ENCODE measurements at places on chromosomes 6 and 20.

DNA sequence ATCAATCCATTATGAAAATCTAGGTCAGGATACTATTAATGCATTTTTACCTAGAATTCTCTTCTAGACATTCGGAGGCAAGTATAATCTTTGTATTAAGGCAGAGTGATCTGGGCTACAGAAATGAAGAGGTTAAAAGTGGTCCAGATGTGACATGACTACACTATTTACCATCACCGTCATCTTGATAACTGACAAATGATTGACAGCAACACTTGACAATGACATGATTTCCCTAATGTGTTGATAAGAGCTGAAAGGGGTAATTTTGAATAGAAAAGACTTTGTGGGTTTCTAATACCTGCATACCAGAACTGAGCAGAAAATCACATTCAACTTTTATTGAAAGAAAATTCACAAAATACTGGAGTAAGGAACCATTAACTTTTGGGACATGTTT is 718.9 kb upstream of the MAP3K7 start:
- no peak for DNase-seq

- no peak for DNase-seq
Observed at GRCh38 chr20:60559462-60559861, 601.2 kb downstream of the CDH26 start.

DNA sequence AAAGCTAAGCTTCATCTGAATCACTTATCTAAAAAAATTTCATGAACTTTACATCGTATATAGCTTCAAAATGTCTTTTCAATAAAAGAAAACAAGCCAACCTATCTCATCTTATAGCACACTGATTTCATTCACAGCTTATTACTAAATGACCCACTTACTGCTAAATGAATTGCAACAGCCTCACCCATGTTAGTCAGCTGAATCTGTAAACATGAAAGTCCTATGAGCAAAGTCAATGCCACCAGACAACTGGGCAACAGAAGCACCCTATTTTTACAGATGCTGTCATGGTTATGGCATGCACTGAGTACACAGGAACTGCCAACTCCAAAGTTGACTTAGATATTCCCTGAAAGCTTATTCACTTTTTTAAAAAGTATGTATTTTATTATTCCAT is 41.2 kb upstream of the DST start:
- no peak for DNase-seq

DNA sequence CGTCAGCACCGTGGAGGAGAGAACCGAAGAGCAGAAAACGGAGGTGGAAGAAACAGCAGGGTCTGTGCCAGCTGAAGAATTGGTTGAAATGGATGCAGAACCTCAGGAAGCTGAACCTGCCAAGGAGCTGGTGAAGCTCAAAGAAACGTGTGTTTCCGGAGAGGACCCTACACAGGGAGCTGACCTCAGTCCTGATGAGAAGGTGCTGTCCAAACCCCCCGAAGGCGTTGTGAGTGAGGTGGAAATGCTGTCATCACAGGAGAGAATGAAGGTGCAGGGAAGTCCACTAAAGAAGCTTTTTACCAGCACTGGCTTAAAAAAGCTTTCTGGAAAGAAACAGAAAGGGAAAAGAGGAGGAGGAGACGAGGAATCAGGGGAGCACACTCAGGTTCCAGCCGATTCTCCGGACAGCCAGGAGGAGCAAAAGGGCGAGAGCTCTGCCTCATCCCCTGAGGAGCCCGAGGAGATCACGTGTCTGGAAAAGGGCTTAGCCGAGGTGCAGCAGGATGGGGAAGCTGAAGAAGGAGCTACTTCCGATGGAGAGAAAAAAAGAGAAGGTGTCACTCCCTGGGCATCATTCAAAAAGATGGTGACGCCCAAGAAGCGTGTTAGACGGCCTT is 41.6 kb downstream of the ZBTB2 start:
- DNase-seq, result no peak

DNA sequence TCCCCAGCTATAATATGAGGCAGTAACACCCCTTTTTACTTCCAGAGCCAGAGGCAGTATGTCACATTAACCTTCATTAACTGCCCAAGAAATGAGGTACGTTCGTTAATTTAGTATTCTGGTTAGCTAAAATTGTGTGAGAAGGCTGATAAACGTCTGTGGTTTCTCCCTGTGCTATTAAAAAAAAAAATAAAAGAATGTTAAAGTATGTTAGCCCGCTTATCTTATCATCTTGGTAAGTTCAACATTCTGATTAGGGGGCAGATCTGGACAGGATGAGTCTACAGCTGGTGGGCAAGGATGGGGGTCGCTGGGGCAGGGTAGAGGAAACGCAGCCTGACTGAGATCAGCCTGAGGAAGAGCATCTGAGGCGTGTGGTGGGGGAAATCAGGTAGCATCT is 154.0 kb downstream of the PRL start:
- no peak for DNase-seq

- DNase-seq, result no peak
Observed at GRCh38 chr6:161344626-161345025, 70.8 kb upstream of the AGPAT4 start.

DNA sequence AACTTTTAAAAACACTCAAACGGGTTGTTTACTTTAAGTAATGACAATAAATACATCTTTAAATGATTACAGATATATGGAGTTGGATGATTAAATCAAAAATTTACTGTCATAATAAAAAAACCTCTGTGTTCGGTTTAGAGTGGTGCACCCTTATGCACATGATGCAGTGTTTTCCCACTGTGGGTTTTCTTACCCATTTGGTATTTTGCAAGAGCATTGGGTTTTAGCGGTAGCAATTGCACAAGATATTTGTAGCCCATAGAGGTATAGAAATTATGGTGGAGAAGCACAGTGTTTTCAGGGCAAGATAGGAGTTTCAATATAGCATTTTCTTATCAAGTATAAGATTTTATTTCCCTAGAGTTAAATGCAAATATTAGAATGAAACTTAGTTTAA is 410.8 kb upstream of the PLCB4 start:
- no peak for DNase-seq

- no peak for DNase-seq
Observed at GRCh38 chr6:64520050-64520449, 884.4 kb downstream of the PHF3 start.

DNA sequence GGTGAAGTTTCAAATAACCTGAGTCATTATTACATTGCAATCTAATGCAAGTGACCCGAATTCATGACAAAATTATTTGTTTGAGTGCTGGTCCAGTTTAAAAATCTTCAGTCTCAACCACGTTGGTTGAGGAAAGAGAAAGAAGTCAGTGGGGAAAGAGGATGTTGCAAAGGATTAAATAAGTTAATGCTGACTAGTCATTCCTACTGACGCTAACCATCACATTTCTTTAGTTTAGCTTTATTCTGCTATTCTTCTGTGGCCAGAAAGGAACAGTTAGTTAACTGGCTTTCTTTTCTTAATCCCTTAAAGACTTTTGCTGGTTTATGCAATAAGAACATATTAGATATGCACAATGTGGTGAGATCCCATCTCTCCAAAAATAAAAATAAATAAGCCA is 143.8 kb upstream of the FAM83B start:
- DNase-seq, result no peak

GRCh38 chr6:16003197-16003491 is 125.7 kb upstream of the MYLIP start:
- no peak for DNase-seq

GRCh38 chr6:14211562-14211942 is 94.0 kb downstream of the CD83 start:
- DNase-seq, result peak; percentile 48

GRCh38 chr20:7305976-7306375 is 538.5 kb downstream of the BMP2 start:
- no peak for DNase-seq

GRCh38 chr6:162053084-162053483 is 674.5 kb downstream of the PRKN start:
- no peak for DNase-seq

DNA sequence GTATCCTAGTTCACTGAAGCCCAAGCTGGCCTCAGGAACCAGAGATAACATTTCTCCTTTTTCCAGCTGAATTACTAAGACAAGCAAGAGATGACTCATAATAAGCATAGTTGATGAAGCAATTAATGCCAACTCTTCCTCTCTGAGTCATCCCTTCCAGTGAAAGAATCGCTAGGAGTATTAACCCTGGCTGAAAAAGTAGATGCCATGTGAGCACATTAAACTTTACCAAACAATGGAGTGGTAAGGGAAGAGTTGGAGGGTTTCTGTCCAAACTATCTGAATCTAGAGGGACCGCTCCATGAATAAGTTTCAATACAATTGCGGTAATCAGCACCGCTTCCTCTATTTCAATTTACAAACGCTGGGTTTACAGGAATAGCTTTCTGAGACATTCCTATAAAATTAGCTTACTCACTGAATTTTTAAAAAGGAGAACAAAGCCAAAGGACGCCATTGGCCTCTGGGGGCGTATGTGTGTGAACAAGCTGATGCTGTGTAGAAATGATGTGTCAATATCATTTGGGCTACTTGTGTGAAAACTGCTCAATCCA is 48.3 kb downstream of the ATXN1 start:
- DNase-seq, result no peak

GRCh38 chr6:120363429-120363828 is 970.9 kb downstream of the TBC1D32 start:
- DNase-seq, result no peak

- DNase-seq, result no peak
Observed at GRCh38 chr6:79170959-79171358, 63.5 kb downstream of the HMGN3 start.

GRCh38 chr6:146484411-146484810 is 59.2 kb upstream of the RAB32 start:
- DNase-seq, result no peak

DNA sequence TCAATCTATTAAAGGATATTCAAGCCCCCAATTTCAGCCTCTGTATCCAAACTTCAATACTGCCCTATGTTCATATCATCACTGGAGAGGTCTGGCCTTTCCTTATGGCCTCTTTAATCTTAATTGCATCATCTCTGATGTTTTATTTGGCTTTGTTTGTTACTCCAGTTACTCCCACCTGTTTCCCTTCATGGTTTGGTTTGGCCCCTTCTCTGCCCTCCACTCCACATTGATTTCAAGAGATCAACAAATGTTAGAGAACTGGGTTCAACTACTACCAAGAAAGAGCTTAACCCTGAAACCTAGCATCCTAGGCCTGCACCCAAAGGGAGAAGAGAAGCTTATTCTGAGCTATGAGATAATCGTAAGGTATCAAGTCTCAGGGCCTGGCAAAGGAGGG is 221.6 kb downstream of the LAMA2 start:
- no peak for DNase-seq

- no peak for DNase-seq
Observed at GRCh38 chr6:169253337-169254238, at the start of gene THBS2. Gene THBS2, minus strand, starts transcription at chr6:169253846. Its CDS starts 3,062 bp downstream, at chr6:169250784.

DNA sequence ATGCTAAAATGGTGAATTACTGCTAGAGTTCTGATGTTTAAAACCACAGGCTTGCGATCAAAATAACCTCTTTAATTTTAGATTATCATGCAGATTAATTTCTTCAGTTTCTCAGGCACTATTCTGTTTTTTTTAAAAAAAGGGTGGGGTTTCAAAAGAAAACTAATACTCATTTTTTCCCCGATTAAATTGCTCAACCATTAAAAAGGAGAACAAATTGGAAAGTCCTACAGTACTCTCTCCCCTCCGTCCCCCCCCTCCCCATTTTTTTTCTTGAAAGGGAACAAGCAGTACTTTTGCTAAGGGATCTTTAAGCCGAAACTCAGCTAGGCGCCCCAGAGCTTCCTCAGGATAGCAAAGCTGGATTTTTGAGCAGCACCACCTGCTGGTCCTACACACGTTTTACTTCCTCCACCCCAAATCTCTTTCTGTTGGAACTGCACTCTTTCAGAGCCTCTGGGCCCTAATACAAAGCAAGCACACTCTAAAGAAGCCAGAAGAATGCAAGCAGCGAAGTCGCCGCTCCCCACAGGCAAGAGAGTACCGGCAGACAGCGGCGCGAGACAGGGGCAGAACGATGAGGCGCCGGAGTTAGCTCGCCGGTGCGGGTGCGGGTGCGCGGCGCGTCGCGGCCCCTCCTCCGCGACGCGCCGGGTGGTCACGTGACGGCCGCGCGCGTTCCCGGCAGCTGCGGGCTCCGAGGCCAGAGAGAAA is at the start of gene RNF146:
Gene RNF146 (plus strand): TSS at position 687 of the 714 bp plus-strand sequence. CDS start 13,475 bp downstream, outside the sequence.
- peak; percentile 96 for DNase-seq

GRCh38 chr6:90072935-90073464 is 178.7 kb downstream of the GJA10 start:
- no peak for DNase-seq

- no peak for DNase-seq
Observed at GRCh38 chr20:24738058-24738775, 210.9 kb upstream of the CST7 start.

GRCh38 chr6:162290846-162291465 is 436.6 kb downstream of the PRKN start:
- DNase-seq, result no peak

GRCh38 chr20:417801-418342 is 9.8 kb downstream of the RBCK1 start:
- no peak for DNase-seq

DNA sequence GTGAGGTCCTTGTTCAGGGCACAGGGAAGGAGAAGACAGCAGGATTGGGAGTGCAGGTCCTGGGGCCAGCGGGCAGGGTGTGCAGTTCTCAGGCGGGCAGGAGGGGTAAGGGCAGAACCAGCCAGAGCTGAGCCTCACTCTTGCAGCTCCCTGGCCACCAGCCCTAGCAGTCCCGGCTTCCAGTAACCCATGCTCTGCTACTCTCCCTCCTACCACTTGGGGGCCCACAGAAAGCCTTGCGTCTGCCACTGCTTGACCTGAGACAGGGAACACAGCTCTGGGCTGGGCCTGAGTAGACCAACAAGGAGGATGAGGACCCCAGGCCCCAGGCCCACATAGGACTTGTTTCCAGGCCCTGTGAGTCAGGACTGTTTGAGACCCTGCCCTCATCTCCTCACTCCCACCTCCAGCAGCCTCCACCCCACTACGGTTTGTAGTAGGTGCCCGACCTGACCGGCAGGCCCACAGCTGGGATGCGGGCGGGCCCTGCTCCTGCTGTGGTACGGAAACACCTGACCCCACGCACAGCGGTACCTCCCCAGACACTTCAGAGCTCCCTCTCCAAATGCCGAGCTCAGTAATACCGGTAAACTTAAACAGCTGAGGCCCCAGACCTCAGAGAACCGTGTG is 39.2 kb downstream of the KCNK5 start:
- peak; percentile 54 for DNase-seq

- DNase-seq, result no peak
Observed at GRCh38 chr6:109055771-109056235, 38.8 kb downstream of the SESN1 start.

- DNase-seq, result no peak
Observed at GRCh38 chr20:46117704-46118467, at the start of gene CD40. Gene CD40, plus strand, starts transcription at chr20:46118314. Its CDS starts 30 bp downstream, at chr20:46118344.

DNA sequence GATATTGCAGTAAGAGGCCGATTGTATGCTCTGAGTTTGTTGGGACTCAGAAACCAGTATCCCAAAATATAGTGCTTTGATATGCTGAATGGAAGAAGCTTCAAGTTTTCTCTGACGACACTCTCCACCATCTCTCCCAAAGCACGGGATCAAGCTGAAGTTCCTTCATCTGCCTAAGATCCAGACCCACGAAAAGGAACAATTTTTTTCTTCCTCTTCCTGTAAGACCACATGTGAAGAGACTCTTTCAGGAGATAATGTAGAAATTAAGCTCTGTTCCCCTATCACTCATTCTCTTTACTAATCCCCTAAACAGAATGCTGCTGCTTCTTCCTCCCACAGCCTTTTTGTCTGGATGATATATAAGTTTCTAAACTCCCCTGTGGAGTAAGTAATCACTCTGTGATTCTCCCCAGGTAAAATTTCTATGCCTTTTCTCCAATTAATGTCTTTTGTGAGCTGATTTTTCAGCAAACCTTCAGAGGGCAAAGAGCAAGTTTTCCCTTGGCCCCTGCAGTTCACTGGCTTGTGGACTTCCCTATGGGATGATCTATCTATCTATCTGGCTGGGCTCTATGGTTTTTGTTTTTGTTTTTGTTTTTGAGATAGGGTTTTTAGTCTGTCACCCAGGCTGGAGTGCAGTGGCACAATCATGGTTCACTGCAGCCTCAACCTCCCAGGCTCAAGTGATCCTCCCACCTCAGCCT is 13.5 kb upstream of the PNRC1 start:
- no peak for DNase-seq
